ENCODE measurements at places on chromosomes 1 and 21.
A peak's percentile ranks its signal among the peaks of the same experiment; 100 is the strongest.

DNA sequence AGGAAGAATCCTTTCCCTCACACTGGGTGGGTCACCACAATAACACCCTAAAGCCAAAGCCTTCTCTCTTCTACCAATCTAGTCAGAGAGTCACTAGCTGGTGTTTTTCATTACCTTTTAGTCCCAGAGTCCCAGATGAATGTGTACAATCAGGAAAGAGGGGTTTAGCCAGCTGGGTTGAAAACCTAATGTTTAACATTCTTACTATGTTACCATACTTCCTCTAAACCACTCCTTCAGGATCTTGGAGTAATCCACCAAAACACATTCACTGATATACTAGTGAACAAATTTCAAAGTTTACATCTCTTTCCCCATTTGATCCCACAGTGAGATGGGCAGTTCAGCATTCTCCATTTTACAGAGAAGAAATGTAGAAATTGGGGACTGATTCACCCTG is 9.7 kb downstream of the LPAR3 start:
- DNase-seq = no peak

- no peak for DNase-seq
These were observed 53.3 kb downstream of the EIF4G3 start for GRCh38 chr1:21123287-21123948.

DNA sequence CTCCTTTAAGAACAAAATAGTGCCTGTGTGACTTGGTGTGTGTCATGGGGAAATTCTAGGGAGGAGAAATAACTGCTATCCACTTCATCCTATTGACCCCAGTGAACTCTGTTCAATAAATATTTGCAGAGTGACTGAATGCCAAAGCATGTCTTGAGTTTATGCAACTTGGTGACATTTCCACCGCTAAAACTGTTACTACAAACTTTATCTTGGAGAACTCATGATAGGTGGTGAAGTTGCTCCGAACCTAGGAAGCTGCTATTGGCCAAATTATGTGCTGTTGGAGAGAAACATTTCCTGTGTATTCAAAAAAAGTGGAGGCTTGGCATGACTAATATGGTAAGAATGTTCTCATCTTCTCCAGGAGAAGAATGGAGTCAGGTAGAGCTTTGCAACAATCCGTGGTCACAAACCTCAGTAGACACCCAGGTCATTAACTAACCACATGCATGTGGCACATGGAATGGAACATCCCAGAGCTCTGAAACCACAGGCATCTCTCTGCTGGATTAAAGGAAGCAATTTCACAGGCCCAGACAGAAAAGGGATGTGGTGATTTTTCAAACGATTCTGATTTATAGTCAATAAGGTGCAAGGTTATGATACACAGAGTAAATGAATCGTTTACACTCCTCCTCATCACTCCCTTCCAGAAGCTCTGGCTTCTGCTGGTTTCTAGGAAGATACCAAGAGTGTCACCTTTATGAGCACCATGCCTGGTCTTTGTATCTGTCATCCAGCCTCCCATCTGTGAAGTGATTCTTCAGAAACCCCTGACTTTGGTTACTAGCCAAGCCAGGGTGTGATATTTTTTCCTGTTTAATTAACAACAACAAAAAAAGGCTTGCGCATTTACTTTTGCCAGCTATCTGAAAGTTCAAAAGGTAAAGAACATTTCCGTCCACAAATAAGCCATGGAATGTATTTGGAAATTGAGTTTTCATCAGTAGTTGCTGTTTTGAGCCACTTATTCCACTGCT is 361.1 kb downstream of the TGFB2 start:
- no peak for DNase-seq

- no peak for DNase-seq
These were observed 290.8 kb downstream of the LRRC7 start for GRCh38 chr1:69858534-69858933.

DNA sequence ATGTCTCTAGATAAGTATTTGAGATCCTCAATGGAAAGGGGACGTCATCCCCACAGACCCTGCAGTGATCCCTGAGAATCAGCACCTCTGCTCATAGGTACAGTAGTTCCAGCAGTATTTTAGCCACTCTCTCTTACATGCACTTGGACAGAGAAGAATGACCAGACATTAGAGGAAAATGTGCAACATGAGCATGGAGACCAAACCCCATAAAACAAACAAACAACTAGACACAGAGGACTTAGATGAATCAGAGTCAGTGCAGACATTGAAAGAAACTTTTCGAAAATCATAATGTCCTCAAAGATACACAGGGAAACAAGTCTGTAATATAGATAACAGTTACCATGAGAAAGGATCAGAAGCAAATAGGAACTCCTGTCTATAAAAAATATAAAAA is 108.2 kb downstream of the LYPLAL1 start:
- no peak for DNase-seq

DNA sequence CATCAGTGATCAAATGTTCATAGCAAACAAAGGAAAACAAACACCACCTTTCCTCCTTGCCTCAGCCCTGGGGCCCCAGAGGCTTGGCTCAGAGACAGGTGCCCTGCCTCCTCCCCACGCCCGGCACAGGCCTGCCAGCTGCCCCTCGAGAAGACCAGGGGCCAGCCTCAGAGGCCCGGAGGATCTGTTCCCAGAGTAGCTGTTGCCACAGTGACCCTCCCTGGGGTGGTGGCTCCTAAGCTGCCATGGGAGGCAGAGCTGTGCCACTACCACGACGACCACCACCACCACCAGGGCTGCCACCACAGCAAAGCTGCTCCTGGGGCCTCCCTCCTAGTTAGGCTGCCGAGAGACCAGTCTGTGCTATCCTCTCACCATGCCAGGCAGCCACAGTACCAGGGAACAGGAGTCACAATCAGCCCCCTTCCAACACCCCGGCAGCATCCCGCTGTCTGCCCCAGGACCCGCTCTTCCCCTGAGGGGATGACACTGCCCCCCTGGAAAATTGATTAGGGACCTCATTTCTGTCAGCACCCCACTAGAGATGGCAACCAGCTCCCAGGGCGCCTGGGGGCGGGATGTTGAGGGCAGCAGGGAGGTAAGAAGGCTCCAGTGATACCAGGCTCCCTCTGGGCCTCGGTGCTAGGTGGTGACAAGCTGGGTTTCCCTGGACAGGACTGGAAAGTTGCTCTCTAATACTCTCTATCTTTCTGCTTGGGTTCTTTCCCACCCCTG is 30.5 kb downstream of the KCNC4 start:
- no peak for DNase-seq

GRCh38 chr1:47924270-47925048 is 72.7 kb downstream of the TRABD2B start:
- DNase-seq = no peak

DNA sequence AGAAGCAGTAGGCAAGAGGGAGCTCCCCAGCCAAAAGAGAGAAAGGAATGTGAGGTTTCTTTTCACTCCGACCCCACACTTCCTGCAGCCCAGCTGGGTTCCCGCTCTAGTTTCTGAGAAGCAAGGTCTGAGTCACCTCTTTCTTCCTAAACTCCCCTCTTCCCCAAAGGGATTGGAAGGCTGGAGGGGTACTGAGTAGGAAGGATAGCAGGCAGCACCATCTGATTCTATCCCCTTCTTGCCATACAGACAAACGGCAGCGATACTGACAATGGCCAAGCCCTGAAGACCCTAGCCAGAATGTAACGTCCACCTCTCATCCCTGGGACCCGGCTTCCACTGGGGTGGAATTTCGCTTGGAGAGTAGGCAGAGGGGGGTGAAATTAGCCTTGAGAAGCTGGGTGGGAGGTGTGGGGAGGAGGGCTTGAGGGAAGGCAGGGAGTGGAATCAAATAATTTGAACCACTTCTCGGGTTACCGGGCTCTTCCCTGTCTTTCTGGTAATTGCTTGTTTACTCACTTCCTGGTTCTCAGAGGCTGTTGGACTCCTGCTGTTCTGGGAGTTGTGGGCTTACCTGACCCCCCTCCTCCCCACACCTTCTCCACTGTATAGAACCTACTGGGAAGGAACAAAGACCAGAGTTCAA is 13.2 kb downstream of the IER5 start:
- peak; percentile 58 for DNase-seq

- DNase-seq = no peak
These were observed 30.8 kb downstream of the DUSP10 start for GRCh38 chr1:221711063-221711577.

GRCh38 chr1:44151332-44151731 is 9.9 kb upstream of the KLF18 start:
- no peak for DNase-seq

GRCh38 chr1:108524676-108525075 is 35.2 kb upstream of the EEIG2 start:
- no peak for DNase-seq

DNA sequence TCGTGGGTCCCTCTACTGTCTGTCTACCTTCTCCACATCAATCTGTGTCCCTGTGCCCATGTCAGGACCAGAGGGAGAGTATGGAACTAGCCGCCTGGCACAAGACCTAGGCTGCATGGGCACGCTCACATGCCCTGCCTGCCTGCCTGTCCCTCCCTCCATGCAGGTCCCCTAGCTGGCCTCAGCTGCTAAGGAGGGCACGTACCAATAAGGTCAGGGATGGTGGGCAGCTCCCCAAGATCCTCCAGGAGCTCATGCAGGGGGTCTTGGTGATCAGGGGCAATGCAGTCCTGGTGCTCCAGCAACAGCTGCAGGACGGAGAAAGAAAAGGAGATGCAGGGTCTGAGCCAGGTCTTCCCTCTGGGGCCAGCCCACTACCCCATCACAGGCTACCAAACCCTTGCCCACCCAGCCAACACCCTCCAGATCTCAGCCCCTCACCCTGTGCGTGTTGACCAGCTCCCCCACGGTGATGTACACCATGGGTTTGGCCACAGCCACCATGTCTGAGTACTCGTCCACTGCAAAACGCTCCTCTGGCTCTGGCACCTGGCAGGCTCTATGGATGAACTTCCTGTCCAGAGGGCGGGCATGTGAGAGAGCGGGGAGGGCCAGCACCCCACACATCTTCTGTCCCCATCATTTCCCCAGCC is 33.1 kb upstream of the MEF2D start:
- DNase-seq = no peak

- DNase-seq = no peak
These were observed 44.6 kb upstream of the GRIK3 start for GRCh38 chr1:37078866-37079265.

GRCh38 chr21:15455819-15456462 is 273.8 kb upstream of the USP25 start:
- no peak for DNase-seq

- no peak for DNase-seq
These were observed 194.5 kb downstream of the DSCAM start for GRCh38 chr21:40652436-40652835.

GRCh38 chr1:48536477-48536876 is 64.5 kb upstream of the SPATA6 start:
- no peak for DNase-seq

- no peak for DNase-seq
These were observed 1.1 kb downstream of the IL24 start for GRCh38 chr1:206898089-206898914.

DNA sequence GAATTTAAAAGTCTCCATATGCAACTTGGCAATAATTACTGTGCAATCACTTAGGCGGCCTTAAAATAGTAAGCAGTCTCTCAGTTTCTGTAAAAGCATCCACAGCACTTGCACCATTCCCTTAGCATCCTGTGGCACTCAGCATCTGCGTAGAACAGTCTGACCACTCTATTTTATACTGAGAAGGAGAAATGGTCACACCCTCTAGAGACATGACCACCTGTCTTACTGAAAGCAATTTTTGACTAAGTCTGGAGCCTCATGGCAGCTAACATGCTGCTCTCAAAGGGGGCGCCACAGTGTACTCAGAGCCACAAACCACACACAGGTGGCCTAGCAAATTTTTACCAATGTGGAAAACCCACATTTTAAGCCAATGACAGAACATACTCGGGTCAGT is 62.0 kb downstream of the KCNK1 start:
- no peak for DNase-seq

GRCh38 chr1:112375701-112376100 is 20.3 kb upstream of the CTTNBP2NL start:
- DNase-seq = no peak

- DNase-seq = no peak
These were observed 98.3 kb downstream of the COQ8A start for GRCh38 chr1:227038401-227038800.

- DNase-seq = no peak
These were observed 66.6 kb downstream of the TRIM11 start for GRCh38 chr1:228339766-228340685.

DNA sequence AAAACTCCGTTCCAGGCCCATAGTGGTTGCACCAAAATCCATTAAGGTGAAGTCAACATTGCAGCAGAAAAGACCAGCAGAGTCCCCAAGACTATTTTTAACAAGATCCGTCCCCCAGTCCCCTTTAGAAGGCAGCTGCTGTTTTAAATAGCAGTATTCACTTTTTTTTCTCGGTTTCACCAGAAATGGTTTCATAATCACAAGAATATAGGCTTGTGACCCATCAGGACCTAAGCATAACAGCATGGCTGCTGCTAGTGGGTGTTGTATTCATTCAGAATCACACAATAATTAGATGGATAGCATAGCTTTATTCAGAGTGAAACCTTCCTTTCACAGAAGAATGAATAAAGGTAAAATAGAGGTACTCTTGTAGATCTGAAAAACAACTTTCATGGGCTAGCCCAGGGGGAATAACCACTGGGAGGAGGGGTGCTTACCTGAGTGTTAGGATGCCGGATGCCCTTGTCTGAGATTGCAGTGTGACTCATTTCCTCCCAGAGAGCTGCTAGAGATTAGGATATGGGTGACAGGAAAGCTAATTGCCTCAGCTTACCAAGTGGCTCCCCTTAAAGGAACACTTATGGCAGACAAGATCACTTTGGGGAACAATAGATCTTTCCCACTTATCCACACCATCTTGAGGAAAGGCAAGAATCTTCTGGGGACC is 35.0 kb downstream of the ACKR1 start:
- DNase-seq = no peak

DNA sequence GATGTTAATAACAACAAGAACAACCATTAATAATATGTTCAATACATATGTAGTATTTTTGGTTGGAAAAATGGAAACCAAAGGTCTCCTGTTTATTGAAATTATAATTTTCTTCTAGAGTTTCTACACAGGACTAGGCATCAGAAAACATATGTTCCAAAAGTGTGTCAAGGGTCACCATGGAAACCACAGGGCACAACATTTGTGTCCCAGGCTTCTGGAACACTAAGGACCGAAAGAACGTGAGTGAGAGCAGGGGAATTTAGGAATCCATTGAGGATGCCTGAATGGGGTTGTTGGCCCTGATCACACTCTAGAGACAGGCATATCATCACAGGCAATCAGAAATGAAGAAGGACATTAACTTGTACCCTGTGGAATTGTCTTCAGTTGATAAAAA is 7.5 kb upstream of the CDC14A start:
- DNase-seq = no peak

GRCh38 chr1:6245869-6246496 is 2.0 kb downstream of the HES3 start:
- peak; percentile 38 for DNase-seq

All from suppressor macrophage treated with lipopolysaccharide for 1 hour (primary cell).